Dorsolateral prefrontal cortex (tissue), 122 donors: ENCODE measurements at places on chromosomes 11 and 22.

GRCh38 chr11:1482581-1483444 is 3.8 kb downstream of the MOB2 start:
- no peak for DNase-seq

GRCh38 chr11:16248248-16248647 is 108.1 kb downstream of the SOX6 start:
- DNase-seq: no peak

DNA sequence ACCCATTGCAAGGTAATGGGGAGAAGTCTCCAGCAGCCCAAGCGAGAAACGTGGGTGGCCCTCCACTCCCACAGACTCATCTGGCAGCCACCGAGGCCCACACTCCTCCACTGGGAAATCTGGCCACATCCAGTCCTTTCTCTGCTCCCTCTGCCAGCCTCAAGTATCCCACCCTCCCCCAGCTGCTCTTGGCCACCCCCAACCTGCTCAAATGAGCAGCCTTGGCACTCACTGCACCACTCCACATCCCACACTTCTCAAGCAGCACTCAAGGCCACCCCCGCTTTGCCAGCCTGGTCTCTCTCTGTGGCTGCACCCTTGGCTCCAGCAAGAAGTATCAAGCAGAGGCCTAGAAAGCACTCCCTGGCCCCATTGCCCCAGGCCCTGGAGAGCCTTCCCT is 28.2 kb downstream of the SLC22A12 start:
- peak; percentile 58 for DNase-seq

- no peak for DNase-seq
Measured at GRCh38 chr11:63821411-63821810, 8.2 kb downstream of the SPINDOC start.

GRCh38 chr11:120936356-120936755 is 87.5 kb upstream of the TBCEL start:
- DNase-seq: no peak

GRCh38 chr22:36796552-36797175 is 20.2 kb downstream of the PVALB start:
- DNase-seq: no peak

DNA sequence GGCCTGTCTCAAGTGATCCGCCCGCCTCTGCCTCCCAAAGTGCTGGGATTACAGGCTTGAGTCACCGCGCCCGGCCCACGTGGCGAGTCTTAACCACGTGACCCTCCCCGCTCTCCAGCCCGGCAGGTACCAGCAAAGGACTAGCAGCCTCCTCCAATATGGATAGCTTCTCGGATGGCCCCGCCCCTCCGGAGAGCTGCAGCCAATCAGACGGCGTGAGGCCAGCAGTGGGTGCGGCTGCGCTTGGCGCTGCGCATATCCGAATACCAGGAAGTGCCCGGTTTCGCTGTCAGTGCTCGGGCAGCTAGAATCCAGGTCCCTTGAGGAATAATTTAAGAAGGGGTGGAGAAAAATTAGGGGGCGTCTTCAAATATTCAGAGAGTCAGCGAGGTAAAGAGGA is 14.7 kb upstream of the PISD start:
- DNase-seq: peak; percentile 92

- no peak for DNase-seq
Measured at GRCh38 chr11:107707807-107708206, 4.0 kb downstream of the SLN start.

DNA sequence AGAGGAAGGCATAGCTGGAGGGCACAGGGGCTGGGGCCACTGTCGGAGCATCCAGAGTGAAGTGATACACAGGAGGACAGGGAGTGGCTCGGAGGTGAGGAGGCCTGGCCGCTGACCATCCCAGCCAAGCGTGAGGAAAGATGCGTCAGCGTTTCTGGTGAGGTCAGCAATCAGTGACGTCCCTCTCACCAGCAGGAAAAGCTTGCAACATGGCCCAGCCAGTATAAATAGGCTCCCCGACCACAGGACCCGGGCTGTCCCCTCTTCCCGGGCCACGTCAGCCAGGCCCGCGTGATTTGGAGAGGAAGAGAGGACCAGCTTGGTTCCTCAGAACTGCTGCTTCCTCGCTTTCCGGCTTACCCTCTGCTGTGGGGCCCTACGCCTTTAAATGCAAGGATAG is 4.2 kb upstream of the OSM start:
- DNase-seq: no peak

DNA sequence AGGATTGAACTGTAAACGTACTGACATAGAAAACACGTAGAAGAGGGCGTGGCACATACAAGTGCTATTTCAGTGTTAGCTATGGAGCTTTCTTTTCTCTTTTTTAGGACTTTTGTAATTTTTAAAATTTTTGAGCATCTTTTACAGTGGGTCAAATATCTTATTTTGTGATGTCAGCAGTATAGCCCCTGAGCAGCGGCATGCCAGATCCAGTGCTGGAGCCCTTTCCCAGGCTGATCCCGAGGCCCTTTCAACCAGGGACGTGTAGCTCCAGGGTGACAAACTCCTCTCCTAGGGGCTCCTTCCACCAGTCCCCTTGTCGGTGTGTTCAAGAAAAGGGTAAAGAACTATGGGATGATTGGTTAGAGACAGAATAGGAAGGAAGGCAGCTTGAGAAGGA is 777.0 kb downstream of the NTM start:
- DNase-seq: no peak

DNA sequence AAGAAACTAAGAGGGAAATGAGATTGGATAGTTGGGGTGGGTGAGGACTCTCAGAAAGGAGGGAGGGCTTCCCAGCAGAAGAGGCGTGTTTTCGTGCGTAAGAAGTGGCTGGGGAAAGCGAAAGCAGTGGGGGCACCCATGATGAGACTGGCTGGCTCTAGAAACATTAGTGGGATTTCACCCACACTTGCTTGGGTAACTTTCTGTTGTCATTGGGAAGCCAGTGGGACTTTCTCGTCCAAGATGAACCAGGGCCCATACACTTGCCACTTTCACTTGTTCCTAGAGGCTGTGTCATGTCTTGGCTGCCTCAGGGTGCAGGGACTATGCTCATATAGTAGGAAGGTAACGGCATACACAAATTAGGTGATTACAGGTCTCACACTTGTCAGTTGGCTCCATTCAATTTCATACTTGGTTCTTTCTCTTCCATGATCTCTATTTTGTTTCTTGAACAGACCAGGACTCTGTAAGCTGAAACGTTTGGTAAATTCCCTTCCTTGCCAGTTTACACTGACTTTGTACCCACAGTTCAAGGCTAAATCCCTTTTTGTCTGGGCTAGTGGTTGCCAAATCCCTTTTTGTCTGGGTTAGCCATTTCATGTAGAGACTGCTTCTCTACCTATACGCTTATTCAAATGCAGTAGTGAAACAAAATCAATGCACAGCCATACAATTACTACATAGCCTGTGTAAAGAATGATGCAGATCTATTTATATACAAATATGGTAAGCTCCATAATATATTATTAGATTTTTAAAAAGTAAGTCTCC is 42.0 kb upstream of the CXCR5 start:
- DNase-seq: no peak

- no peak for DNase-seq
Measured at GRCh38 chr11:68528630-68529029, 68.1 kb downstream of the PPP6R3 start.

DNA sequence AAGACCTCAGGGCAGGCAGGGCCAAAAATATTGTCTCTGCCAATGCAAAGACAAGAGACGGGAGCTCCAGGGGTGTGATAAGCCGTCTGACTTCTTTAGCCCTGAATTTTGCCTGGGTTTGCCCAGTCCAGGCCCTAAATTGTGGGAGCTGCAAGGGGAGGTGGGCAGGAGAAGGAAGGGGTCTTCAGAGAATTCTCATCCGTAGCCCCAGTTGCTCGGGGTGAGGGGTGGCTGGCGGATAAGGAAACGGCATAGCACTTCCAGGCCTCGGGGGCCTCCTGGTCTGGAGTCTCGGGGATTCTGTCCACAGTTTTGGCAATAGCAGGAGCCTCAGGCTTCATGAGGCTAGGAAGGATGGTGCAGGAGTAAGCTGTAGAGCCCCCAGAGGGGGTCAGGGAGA is 7.4 kb downstream of the CD5 start:
- no peak for DNase-seq

DNA sequence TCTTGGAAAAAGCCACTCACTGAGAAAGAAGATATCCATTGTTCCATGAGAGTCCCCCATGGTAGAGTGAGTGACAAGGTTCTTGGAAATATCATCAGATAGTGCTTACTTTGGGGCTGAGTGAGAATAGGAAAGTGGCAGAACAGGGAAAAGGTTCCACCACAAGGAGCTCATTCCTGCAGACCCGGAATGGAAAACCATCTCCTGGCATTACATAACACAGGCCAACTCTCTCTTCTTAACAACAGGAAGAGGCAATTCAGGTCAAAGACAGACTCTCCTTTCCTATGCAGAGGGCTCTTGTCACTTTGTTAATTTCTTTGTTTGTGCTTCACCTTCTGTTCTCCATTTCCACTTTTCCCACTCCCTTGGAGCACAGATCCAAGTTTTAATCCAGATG is 259.7 kb downstream of the KIRREL3 start:
- DNase-seq: no peak

DNA sequence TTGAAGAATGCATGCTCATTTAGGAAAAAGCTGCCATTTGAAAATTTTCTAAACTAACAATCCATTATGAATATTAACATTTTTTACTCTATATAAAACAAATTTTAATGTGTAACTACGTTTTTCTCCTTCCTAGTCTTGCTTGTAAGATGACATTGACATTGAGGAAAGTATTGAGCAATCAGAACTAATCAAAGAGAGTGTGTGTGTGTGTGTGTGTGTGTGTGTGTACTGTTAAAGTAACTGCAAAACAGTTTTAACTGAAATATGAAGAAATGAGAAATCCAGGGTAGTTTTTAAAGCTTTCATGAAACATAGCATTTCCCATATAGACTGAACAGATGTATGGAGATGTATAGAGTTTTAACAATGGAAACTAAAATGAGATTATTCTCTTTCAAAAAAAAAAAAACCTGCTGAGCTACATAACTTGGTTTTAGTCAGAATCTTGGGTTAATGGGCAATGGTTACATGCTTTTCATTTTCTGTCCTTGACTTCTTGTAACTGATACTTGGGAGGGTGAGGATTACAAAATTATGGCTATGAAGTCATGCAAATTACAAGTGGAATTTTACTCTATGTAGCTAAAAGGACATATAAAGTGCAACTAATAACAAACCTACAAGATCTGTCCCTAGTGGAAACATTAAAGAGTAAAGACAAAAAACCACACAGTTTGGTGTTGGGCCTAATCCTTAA is 2.0 kb downstream of the PDGFD start:
- DNase-seq: no peak

- DNase-seq: no peak
Measured at GRCh38 chr11:70525006-70525405, 126.7 kb downstream of the CTTN start.

GRCh38 chr11:269146-269890 is 8.9 kb upstream of the NLRP6 start:
- DNase-seq: no peak

DNA sequence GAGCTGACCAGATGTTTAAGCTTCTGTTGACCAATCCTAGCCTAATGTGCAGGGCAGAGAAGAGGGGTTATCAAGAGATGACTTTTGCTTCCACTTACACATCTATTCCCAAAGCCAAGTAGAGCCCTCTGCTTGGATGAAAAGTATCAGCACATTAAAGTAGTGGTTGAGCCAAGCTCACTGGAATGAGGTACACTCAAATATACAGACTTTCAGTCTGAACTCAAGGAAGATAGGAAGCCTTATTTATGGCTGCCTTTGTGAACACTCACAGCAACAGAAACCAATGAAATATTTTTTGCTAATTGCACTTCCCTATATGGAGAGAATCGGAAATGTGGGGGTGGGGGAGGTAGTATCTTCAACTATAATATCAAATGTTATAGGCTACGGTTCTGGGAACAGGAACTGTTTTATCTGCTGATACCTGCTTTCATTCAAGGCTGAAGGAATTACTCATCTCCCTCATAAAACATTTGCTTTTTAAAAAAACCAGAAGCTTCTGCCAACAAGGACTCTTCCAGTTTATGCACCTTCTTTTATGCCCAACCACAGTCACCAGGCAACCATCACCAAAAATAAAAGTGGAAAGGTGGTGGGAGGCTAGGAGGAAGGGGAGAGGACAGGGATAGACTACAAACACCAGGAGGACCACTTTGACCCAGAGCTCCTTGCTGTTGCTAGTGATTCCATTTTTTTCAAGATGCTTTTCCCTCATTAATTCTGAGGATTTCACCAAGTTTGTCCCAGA is 91.2 kb downstream of the CLPB start:
- DNase-seq: no peak

GRCh38 chr11:1041471-1041870 is 5.0 kb upstream of the MUC6 start:
- DNase-seq: no peak

DNA sequence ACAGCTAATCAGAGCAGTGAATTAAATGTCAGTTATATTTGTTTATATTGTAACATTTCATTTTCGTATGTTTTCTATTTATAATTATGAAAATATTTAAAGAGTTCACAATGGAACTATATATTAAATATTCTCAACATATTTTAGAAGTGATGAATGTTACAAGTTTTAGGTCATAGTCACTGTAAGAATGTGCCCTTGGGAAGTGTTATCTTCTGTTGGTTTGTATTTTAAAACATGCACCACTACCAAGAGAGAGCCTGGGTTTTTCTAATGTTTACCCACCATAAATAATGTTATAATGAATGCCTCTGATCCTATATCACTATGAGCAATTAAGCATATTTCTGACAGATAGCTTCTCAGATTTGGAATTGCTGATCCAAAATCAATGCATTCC is 171.0 kb downstream of the BCR start:
- no peak for DNase-seq
